ENCODE measurements at places on chromosomes 4 and X. TPM values are rescaled to one million over a fixed set of nuclear protein-coding genes. Genes with fewer than 3 reads are reported as not detected.

DNA sequence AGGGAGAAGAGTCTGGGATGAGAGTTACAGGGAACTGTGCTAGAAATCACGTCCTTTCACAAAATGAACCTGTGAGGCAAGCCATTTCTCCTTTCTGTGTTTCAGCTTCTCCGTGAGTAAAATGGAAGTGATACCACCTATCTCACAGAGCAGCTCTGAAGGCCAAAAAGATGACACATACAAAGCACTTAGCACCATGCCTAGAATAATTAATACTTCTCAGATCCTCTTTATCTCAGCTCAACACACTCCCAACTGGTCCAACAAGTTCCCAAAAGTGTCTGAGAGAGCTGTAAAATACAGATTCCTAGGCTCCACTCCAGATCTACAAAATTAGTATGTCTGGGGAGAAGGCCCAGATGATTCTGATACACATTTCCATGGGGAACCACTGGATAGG, 38.3 kb downstream of the LHFPL1 start:
- no peak for DNase-seq
- H3K27me3 ChIP-seq: no peaks in the 10 kb centered on the region
- H3K27ac ChIP-seq: no peak overlapping the region

DNA sequence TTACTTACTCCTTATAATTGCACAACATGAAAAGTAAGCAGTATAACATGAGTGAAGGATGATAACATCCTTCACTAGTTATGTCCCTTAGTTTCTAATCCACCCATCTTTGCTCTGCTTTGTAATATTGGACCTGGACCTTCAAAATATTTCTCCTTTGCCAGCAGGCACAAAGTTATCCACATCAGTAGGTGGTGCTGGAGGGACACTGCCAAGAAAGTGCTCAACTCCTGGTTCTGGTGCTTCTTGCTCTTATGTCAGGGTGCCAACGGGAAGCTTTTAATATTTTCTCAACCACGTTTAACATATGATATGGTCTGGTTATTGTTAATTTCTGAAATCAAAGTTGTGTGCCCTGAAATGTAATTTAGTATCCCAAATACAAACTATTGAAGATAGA, 49.1 kb downstream of the TMEM165 start:
- no peak overlapping the region for H3K27ac ChIP-seq
- no peaks in the 10 kb centered on the region for H3K27me3 ChIP-seq

DNA sequence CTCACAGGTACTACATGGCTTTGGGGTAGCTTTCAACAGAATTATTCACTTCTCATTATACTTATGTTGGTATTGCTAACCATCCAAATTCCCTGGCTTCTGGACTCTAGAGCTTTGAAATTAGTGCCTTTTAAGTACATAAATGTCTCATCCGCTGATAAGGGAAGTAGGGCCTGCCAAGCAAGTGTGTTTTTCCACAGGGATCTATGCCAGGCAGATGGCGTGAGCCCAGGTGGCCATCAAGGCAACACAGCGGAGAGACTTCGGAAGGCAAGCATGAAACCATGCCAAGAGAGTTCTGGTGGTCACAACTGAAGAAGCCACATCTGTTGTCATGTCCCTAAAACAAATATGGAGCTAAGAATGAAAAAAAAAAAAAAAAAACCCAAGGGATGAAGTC, 503.1 kb upstream of the LCORL start:
- DNase-seq: no peak
- no peaks in the 10 kb centered on the region for H3K27me3 ChIP-seq
- no peak overlapping the region for H3K4me3 ChIP-seq
- no peaks in the 10 kb centered on the region for H3K36me3 ChIP-seq
- no peak overlapping the region for H3K27ac ChIP-seq

DNA sequence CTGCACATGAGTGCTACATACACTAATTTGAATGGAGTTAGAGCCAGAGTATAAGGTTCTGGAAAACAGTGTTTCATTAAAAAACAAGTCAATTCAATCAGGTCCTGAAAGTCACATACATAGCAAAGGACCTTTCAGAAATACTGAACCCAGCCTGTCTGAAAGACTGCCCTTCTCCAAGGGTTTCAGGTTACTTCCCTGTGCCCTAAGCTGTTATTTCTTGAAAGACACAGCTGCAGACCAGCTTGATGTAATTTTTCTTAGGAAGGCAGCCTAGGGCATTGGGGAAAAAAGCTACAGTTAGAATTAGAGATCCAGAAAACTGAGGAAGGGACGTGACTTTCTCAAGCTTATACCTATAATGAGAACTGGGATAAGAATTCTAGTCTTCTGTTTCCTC, 155.9 kb upstream of the MAOA start:
- no peak overlapping the region for H3K27ac ChIP-seq
- DNase-seq: no peak
- H3K27me3 ChIP-seq: no peaks in the 10 kb centered on the region
- H3K4me1 ChIP-seq: peaks cover 5% of the 10 kb centered on the region

DNA sequence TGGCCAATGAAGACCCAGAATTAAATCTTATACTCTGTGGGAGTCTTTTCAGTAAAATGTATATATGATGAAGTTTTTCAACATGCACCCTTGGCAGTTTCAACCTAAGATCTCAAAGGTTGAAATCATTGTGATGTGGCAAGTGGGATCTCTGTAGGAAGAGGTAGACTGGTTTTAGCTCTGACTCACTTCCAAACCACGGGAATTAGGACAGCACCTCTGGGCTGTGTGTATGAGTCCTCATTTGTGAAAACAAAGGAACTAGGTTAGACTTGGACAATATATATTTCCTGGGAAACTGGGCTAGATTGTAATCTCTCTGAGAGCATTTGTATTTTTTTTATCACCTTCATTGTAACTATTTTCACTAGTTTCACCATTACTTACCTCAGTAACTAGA, 333.0 kb downstream of the ADGRL3 start:
- DNase-seq: no peak
- H3K27ac ChIP-seq: no peak overlapping the region
- no peaks in the 10 kb centered on the region for H3K4me1 ChIP-seq
- H3K36me3 ChIP-seq: no peaks in the 10 kb centered on the region
- H3K4me3 ChIP-seq: no peak overlapping the region
- H3K27me3 ChIP-seq: no peaks in the 10 kb centered on the region

GRCh38 chr4:103994059-103994458, 274.3 kb upstream of the TACR3 start:
- no peaks in the 10 kb centered on the region for H3K36me3 ChIP-seq
- no peak overlapping the region for H3K27ac ChIP-seq
- H3K4me1 ChIP-seq: no peaks in the 10 kb centered on the region
- no peak overlapping the region for H3K4me3 ChIP-seq
- no peak for DNase-seq

DNA sequence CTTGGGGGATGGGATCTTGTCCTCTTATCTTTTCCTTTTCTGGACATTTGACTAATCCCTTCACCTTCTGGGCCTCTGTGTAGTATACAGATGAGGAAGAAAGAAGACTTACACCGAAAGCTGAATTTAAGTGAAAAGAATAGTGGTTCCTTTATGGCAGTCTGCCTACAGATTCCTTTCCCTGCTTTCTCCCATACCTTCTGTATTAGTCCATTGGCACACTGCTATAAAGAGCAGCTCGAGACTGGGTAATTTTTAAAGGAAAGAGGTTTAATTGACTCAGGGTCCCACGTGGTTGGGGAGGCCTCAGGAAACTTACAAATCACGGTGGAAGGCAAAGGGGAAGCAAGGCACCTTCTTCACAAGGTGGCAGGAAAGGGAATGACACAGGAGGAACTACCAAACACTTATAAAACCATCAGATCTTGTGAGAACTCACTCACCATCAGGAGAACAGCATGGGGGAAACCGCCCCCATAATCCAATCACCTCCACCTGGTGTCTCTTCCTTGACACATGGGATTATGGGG, 34.0 kb upstream of the CD38 start:
- no peaks in the 10 kb centered on the region for H3K27me3 ChIP-seq
- DNase-seq: no peak
- H3K27ac ChIP-seq: no peak overlapping the region
- no peak overlapping the region for H3K4me3 ChIP-seq
- peaks cover 61% of the 10 kb centered on the region for H3K36me3 ChIP-seq
- peaks cover 39% of the 10 kb centered on the region for H3K4me1 ChIP-seq

- H3K27me3 ChIP-seq: no peaks in the 10 kb centered on the region
- H3K27ac ChIP-seq: no peak overlapping the region
- no peaks in the 10 kb centered on the region for H3K4me1 ChIP-seq
- no peak for DNase-seq
- H3K4me3 ChIP-seq: no peak overlapping the region
- no peaks in the 10 kb centered on the region for H3K36me3 ChIP-seq
Observed at GRCh38 chr4:84750260-84750959, 167.5 kb downstream of the CDS1 start.

DNA sequence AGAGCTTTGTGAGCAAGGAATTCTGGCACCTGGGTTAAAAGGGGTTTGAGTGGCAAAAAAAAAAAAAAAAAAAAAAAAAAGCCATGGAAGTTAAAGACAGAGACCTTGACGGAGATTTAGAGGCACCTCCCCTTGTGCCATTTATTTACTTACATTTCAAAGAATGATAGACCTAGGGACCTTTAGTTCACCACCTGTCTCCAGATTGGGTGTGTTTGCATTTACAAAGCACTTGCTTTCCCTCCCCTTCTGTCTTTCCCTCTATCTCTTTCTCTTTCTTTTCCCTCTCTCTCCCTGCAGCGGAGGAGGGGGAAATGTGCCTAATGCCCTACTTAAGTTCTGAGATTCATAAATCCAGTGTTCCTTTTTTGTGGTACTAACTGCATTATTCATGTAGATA, 116.0 kb downstream of the IQCM start:
- H3K4me1 ChIP-seq: no peaks in the 10 kb centered on the region
- DNase-seq: no peak
- no peaks in the 10 kb centered on the region for H3K27me3 ChIP-seq
- no peaks in the 10 kb centered on the region for H3K36me3 ChIP-seq
- H3K4me3 ChIP-seq: no peak overlapping the region

GRCh38 chr4:24559889-24560288, 24.5 kb downstream of the DHX15 start:
- no peak for DNase-seq
- no peak overlapping the region for H3K27ac ChIP-seq
- H3K27me3 ChIP-seq: no peaks in the 10 kb centered on the region

GRCh38 chr4:146245850-146246249, 31.5 kb downstream of the REELD1 start:
- peaks cover 54% of the 10 kb centered on the region for H3K4me1 ChIP-seq
- H3K27ac ChIP-seq: peak overlapping the region; percentile 80
- peak overlapping the region; percentile 18 for H3K4me3 ChIP-seq
- peaks cover 2% of the 10 kb centered on the region for H3K27me3 ChIP-seq
- H3K36me3 ChIP-seq: no peaks in the 10 kb centered on the region

- peaks cover 49% of the 10 kb centered on the region for H3K4me1 ChIP-seq
- peak overlapping the region; percentile 64 for H3K4me3 ChIP-seq
- no peaks in the 10 kb centered on the region for H3K36me3 ChIP-seq
- H3K27ac ChIP-seq: no peak overlapping the region
- peaks cover 15% of the 10 kb centered on the region for H3K27me3 ChIP-seq
- DNase-seq: peak; percentile 36
Observed at GRCh38 chr4:159103384-159103990, 608 bp downstream of the RAPGEF2 start.

DNA sequence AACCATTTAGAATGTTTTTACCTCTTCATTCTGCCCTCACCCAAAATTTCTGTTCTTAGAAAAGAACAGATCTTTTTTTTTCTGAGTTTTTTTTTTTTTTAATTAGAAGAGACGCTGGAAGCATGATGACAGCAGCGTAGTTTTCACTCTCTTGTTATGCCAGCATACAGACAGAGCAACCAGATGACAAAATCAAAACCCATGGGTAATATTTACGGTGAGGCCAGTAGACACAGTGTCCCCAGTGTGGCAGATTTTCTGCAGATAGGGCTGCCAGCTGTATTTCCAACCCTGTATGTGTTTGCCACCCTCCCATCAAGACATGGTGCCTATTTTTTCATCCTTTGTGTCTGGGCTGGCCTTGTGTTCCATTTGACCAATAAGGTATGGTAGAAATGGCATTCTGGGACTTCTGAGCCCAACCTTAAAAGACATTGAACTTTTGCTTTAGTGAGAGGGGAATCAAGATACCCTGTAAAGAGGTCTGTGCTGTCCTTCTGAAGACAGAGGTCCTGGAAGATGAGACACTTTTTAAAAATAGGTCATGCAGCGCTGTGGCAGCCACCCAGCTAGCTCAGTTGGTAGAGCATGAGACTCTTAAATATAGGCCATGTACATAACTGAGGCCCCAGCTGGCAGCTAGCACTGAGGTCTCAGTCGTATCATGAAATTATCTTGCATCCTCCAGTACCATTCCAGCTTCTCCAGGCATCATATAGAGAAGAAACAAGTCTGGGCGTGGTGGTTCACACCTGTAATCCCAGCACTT, 6.7 kb upstream of the ZNF41 start:
- H3K27me3 ChIP-seq: no peaks in the 10 kb centered on the region
- no peak for DNase-seq
- H3K4me3 ChIP-seq: no peak overlapping the region
- H3K27ac ChIP-seq: no peak overlapping the region
- H3K36me3 ChIP-seq: peaks cover 6% of the 10 kb centered on the region
- peaks cover 7% of the 10 kb centered on the region for H3K4me1 ChIP-seq

DNA sequence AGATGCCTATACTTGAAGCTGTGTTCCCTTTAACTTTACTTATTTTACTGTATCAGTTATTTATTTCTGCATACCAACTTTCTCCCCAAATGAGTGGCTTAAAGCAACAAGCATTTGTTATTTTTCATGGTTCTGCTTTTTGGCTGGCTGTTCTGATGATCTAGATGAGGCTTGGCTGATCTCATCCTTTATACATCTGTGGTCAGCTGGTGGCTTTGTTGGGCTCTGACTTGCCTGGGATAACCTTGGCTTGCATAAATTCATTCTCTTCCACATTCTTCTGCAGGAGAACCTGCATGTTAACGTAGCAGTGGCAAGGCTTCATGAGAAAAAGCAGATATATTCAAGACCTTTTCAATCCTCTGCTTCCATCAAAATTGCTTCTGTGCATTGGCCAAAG, 1317.6 kb downstream of the ADGRL3 start:
- H3K4me3 ChIP-seq: no peak overlapping the region
- no peaks in the 10 kb centered on the region for H3K27me3 ChIP-seq
- H3K27ac ChIP-seq: no peak overlapping the region
- H3K36me3 ChIP-seq: no peaks in the 10 kb centered on the region
- H3K4me1 ChIP-seq: no peaks in the 10 kb centered on the region

DNA sequence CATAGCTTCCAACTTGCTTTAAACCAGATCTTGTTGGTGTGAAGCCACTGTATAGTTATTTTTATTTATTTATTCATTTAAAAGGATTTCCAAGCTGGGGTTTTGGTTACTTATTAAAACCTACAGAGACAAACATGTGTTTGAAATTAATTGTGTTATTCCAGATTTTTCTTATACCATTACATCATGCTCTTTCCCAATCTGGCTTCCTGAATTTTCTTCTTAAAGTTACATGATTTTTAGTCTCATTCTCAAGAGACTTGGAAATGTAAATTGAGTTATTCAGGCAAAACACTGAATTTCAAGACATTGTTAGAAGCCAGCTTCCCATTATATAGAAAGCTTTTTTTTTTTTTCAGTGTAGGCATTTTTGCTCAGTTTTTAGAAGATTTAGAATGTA, 381.9 kb downstream of the IL1RAPL1 start:
- no peaks in the 10 kb centered on the region for H3K27me3 ChIP-seq
- DNase-seq: no peak
- no peak overlapping the region for H3K4me3 ChIP-seq
- H3K36me3 ChIP-seq: no peaks in the 10 kb centered on the region
- H3K27ac ChIP-seq: no peak overlapping the region

The CT47B1 gene
- not detected for total RNA-seq

The ARSH gene
- not detected for total RNA-seq

The MAGEB1 gene
- not detected for total RNA-seq

The CSN3 gene
- total RNA-seq: not detected

The DCLK2 gene
- total RNA-seq: 0.21 TPM

The MPP1 gene
- 27.7 TPM for total RNA-seq

The PPM1K gene
- total RNA-seq: 39.9 TPM

The GIMD1 gene
- not detected for total RNA-seq

The GLRB gene
- not detected for total RNA-seq

The PCDH19 gene
- total RNA-seq: not detected

All from activated T-helper 2 cell treated with anti-CD3 and anti-CD28 coated beads, Interferon-gamma antibody, Interleukin-2, Interleukin-4, amounts not matched to agents 10 μg/mL and 5 μg/mL and 100 μg/mL, durations not matched to agents 14 hours and 24 hours and 36 hours (primary cell).